Tibial nerve (tissue), 4 donors: ENCODE measurements at places on chromosomes 4 and X. TPM values are rescaled to one million over a fixed set of nuclear protein-coding genes. Genes with fewer than 3 reads are reported as not detected.
A peak's percentile ranks its signal among the peaks of the same experiment; 100 is the strongest.

CXorf65 gene
- total RNA-seq, result not detected

HERC3 gene
- total RNA-seq, result 61.0 TPM

PRSS12 gene
- 0.90 TPM for total RNA-seq

SLC49A3 gene
- 5.9 TPM for total RNA-seq

CLIC2 gene
- total RNA-seq, result 15.7 TPM

UGT2A3 gene
- total RNA-seq, result not detected

ARHGAP36 gene
- not detected for total RNA-seq

WWC2 gene
- 60.9 TPM for total RNA-seq

POU3F4 gene
- not detected for total RNA-seq

GRCh38 chr4:2289311-2289954, 27.5 kb upstream of the MXD4 start:
- H3K27ac ChIP-seq, result no peak overlapping the region
- peak; percentile 4 for DNase-seq
- H3K27me3 ChIP-seq, result no peaks in the 10 kb centered on the region
- no peak overlapping the region for H3K4me3 ChIP-seq

DNA sequence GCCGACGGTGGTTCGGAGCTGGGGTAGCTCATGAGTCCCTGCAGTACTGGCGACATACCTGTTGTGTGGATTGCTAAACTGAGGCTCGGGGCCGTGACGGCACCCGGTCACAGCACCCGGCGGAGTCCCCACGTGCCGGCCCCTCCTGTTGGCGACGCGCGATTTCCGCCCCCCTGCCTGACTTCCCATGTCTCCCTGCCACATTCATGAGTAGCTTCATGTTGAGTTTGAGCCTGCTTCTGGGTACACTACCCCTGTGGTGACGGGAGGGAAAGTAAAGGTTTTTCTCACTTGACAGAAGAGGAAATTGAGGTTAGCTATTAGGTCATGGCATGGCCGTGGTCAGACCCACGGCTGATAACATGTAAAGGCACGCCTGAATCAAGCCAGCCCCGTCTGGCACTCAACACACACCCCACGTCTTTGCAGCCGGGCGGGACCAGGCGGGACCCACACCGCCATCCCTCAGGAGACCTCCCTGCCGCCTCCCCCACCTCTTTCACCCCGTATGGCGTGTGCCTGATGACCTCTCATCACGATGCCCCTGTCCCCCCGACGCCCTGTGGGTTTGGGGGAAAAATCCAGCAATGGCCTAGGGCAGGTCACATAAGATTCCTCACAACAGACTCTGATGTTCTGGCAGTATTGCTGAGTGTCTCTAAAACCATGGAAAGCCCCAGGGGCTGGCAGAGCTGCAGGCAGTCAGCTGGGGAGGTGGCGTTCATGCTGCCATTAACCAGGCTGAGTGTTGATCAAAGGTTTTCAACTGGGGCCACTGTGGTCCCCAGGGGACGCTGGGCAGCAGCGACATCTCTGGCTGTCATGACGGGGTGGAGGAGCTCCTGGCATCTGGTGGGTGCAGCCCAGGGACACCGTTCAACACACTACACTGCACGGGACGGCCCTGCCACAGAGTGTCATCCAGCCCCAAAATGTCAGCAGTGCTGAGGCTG, 29.2 kb downstream of the P2RY8 start:
- no peaks in the 10 kb centered on the region for H3K27me3 ChIP-seq
- no peak for DNase-seq
- H3K4me1 ChIP-seq, result no peaks in the 10 kb centered on the region
- no peak overlapping the region for H3K4me3 ChIP-seq
- no peak overlapping the region for H3K27ac ChIP-seq

- no peak for DNase-seq
- no peaks in the 10 kb centered on the region for H3K27me3 ChIP-seq
- no peak overlapping the region for H3K27ac ChIP-seq
- no peak overlapping the region for H3K4me3 ChIP-seq
Measured at GRCh38 chr4:111797455-111798163, 347.6 kb upstream of the FAM241A start.

GRCh38 chr4:138910914-138911336, 104.7 kb upstream of the NOCT start:
- H3K4me1 ChIP-seq, result peaks cover 17% of the 10 kb centered on the region
- no peaks in the 10 kb centered on the region for H3K36me3 ChIP-seq
- peak; percentile 23 for DNase-seq
- H3K27me3 ChIP-seq, result no peaks in the 10 kb centered on the region
- H3K27ac ChIP-seq, result peak overlapping the region; percentile 52

- H3K4me1 ChIP-seq, result no peaks in the 10 kb centered on the region
- no peak for DNase-seq
- no peak overlapping the region for H3K4me3 ChIP-seq
Measured at GRCh38 chr4:150816491-150816890, 198.6 kb downstream of the LRBA start.

GRCh38 chr4:163600727-163601126, 106.2 kb downstream of the TMA16 start:
- H3K36me3 ChIP-seq, result no peaks in the 10 kb centered on the region
- H3K4me1 ChIP-seq, result no peaks in the 10 kb centered on the region
- no peak overlapping the region for H3K4me3 ChIP-seq
- no peak for DNase-seq
- no peaks in the 10 kb centered on the region for H3K27me3 ChIP-seq

DNA sequence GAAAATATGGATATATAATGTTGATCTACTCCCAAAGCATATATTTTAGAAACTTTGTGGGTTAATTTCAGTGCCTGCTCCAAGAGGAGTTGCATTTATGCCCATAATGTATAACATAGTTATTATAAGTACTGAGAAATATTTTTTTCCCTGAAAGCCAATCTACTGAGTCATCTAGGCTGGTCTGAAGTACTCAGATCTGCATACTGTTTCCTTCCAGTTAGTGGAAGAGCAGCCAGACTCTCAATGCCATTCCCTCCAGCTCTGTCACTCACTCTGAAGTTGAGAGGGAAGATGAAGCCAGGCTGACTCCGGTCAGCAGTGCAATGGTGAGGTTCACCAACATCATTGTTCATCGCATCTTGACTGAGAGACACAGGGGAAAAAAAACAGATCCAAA, 505.1 kb downstream of the PPARGC1A start:
- H3K27ac ChIP-seq, result no peak overlapping the region
- DNase-seq, result no peak
- H3K27me3 ChIP-seq, result no peaks in the 10 kb centered on the region
- no peaks in the 10 kb centered on the region for H3K36me3 ChIP-seq

DNA sequence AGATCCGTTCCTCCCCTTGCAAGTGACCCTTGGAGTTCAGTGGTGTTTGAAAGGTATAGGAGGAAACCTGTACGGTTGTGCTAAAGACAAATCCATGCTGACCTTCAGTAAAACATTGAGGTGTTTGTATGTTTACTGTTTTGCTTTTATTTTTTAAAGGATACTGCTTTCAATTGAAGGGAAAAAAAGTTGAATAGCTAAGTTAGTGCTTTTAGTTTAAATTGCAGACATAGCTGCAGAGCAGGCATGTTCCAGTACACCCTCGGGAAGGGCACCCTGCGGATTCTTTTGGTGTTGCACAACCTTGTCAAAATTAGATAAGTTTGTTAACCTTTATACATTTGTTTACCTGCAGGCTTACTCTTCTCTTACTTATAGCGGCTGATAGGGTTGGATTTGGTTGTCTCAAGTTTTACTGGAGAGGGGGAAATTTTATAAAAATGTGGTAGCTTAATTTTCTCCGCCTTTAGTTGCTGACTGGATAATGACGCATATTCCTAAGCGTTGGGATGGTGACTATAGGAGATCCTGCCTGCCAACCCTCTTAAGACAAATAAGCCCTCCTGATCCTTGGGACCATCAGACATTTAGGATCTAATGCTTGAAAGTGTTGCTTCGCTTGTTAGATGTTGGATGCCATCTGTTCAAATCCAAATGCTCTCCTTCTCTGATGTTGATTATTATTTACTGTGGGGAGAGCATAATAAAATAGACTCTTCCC, 2.0 kb downstream of the RAPGEF2 start:
- DNase-seq, result no peak
- no peaks in the 10 kb centered on the region for H3K27me3 ChIP-seq
- H3K4me3 ChIP-seq, result peak overlapping the region; percentile 99

DNA sequence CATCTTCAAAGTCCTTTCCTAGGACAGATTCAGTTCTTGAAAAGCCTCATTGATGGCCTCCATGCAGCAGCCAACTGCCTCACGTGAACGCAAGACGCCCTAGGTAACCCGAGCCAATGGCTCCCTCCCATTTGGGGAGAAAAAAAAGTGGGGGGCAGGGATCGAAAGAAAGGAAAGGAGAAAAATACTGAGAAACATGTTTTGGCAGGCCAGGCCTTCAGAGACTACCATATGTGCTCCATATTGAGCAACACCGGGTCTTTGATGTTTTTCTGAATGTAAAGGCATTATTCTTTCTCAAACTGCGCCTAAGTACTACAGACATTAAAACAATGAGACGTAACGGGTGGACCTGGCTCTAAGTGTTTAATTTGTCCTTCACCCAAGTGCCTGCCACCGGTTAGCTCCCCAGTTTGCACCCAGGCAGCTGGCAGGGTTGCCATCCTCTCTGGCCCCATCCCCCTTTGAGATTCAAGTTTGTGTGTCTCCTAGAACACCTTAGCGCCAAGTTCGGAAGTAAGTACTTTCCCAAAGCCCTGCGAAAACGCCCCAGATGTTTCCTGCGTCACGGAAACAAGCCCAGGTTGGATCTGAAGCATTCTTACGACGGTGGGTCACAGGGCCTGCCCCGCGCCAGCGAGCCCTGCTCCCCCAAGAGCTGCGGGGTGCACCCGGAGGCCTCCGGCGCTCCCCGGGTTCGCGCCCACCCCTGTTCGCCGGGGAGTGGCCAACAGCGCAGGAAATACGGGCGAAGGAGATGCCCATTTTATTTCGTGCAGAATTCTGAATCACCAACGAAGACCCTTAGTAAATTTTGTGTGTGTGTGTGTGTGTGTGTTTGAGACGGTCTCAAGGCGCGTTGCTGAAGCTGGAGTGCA, 30.1 kb downstream of the HAND2 start:
- no peak overlapping the region for H3K27ac ChIP-seq
- DNase-seq, result no peak
- H3K4me1 ChIP-seq, result peaks cover 12% of the 10 kb centered on the region
- peaks cover 77% of the 10 kb centered on the region for H3K27me3 ChIP-seq
- H3K36me3 ChIP-seq, result no peaks in the 10 kb centered on the region
- no peak overlapping the region for H3K4me3 ChIP-seq

- no peak for DNase-seq
- H3K4me1 ChIP-seq, result no peaks in the 10 kb centered on the region
- no peaks in the 10 kb centered on the region for H3K27me3 ChIP-seq
- H3K36me3 ChIP-seq, result no peaks in the 10 kb centered on the region
Measured at GRCh38 chrX:20913760-20914159, 460.5 kb upstream of the CNKSR2 start.

- no peak overlapping the region for H3K27ac ChIP-seq
- no peaks in the 10 kb centered on the region for H3K4me1 ChIP-seq
- no peaks in the 10 kb centered on the region for H3K36me3 ChIP-seq
- no peaks in the 10 kb centered on the region for H3K27me3 ChIP-seq
Measured at GRCh38 chrX:42694260-42694815, 83.6 kb downstream of the PPP1R2C start.

DNA sequence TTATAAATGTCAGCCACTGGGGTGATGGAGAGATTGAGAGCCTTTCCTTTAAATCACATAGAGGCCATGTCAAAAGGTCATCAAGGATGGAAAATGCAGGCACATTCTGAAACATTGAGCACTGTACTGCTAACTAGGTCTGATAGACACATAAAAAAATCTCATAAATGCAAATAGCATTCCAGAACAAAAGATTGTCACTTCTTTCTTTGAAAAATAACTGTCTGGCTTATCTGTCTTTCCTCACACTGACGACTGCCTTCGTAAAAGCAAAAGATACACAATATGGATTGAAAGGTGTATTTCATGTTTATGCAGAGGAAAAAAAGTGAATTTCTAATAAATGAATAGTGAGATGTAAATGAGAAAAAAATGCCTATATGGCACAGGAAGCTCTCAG, 59.9 kb downstream of the PABPC4L start:
- H3K36me3 ChIP-seq, result no peaks in the 10 kb centered on the region
- no peaks in the 10 kb centered on the region for H3K4me1 ChIP-seq
- no peaks in the 10 kb centered on the region for H3K27me3 ChIP-seq
- H3K27ac ChIP-seq, result no peak overlapping the region
- no peak overlapping the region for H3K4me3 ChIP-seq

GRCh38 chrX:10017872-10018271, 50.7 kb downstream of the CLDN34 start:
- peaks cover 11% of the 10 kb centered on the region for H3K27me3 ChIP-seq
- H3K27ac ChIP-seq, result no peak overlapping the region
- H3K4me1 ChIP-seq, result no peaks in the 10 kb centered on the region
- no peak for DNase-seq
- H3K36me3 ChIP-seq, result no peaks in the 10 kb centered on the region

- H3K27ac ChIP-seq, result no peak overlapping the region
- H3K4me3 ChIP-seq, result no peak overlapping the region
- no peaks in the 10 kb centered on the region for H3K4me1 ChIP-seq
- peaks cover 5% of the 10 kb centered on the region for H3K27me3 ChIP-seq
- no peak for DNase-seq
- no peaks in the 10 kb centered on the region for H3K36me3 ChIP-seq
Measured at GRCh38 chrX:110310896-110311295, 7.0 kb downstream of the AMMECR1 start.

GRCh38 chr4:13262816-13263215, 221.3 kb downstream of the RAB28 start:
- H3K36me3 ChIP-seq, result no peaks in the 10 kb centered on the region
- H3K4me1 ChIP-seq, result no peaks in the 10 kb centered on the region

DNA sequence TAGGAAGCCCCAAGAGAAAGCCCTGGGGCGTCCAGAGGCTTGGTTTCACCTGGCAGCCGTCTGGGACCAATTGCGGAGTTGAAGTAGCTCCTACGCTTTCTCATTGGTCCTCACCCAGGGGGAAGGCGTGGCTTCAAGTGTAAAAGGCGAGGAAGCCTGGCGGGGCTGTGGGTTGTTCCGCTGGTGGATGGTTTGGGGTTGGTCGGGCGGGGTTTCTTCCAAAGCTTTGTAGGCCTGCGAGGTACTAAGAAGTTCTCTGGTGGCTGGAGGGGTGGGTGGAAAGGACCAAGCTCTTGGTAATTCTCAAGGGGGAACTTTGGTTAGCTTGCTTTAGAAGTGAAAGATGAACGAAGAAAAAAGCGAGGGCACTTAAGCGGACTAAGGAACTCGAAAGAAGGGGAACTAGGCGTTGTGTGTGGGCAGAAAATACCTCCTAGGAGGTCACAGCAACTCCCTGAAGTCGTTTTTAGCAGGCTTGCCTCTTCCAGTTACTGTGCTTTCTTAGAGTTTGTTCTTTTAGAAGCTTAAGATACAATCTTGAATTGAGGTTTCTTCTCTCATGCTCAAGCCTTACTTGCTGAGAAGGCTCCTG, 36.6 kb downstream of the CCNG2 start:
- peak; percentile 28 for DNase-seq
- peak overlapping the region; percentile 36 for H3K27ac ChIP-seq
- no peaks in the 10 kb centered on the region for H3K4me1 ChIP-seq
- H3K36me3 ChIP-seq, result no peaks in the 10 kb centered on the region
